ENCODE measurements at places on chromosomes 5 and 9.
A peak's percentile ranks its signal among the peaks of the same experiment; 100 is the strongest.

DNA sequence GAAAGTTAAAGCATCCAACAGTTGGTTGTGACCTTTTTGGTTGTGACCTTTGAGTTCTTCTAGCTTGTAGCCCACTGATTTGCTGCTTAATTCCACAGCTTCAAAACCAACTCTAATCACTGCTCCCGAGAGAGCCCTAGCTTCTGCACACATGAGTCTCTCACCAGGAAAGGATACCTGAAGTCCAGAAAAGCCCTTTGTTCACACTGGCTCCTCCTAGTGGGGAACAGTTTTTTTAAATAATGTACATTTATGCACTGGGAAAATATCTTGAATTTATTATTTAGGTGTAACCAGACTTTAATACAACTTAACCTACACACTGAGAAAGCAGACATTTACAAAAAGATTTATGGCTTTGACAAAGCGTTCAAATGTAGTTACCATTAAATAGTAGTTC is 120.2 kb upstream of the CCDC152 start:
- no peak for DNase-seq

GRCh38 chr5:12902611-12903010 is 998.4 kb upstream of the CTNND2 start:
- DNase-seq: no peak

DNA sequence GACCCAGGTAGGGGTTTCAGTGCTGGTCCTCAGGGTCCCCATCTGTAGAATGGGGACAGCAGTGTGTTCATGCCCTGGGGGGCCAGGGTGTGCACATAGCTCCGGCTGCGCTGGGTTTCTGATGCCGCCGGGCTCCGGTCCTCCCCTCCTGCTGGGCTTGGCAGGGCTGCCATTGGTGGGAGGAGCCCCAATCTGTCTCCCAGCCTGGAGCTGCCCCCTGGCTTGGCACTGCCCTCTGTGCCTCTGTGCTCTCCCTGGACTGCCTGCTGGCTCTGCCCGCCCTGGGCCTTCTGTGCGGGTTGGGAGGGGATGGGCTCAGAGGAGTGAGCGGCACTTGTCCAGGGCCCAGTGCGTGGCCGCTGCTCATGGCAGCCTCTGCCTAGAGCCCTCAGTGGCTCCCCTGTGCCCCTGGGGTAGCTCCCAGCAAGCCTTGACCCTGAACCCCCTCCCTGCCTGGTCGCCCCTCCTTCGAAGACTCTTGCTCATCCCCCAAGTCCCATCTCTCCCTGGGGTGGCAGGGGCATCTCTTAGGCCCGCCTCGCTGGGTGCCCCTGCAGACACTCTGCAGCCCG is 35.7 kb downstream of the RXRA start:
- no peak for DNase-seq

DNA sequence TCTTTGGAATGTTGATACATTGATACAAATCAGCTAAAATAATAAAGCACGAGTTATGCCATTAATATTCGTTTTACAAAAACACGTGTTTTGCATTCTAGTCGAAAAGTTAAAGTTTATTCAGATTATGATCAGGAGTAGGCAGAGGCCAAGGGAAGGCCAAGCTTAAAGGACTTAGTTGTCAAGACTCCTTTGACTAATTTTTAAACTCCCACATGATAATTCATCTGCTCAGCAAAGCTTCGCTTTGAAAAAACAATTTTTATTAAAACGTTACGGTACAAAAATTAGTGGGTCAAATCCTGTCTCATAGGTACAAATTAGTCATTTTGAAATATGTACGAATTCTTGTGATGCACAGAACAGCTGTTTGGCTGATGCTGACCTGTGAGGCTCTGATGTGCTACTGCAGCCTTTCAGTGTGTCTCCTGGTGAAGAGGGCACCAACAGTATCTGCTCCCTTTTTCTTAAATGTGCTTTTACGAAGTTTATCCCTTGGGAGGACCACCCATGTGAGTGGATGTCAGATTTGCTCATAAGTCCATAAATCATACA is 23.0 kb upstream of the NR3C1 start:
- DNase-seq: no peak

- peak; percentile 73 for DNase-seq
Observed at GRCh38 chr9:100602342-100602801, 24.5 kb downstream of the CAVIN4 start.

Data from T47D (cell line).